ENCODE measurements at places on chromosomes 6 and 20. TPM values are rescaled to one million over a fixed set of nuclear protein-coding genes. Genes with fewer than 3 reads are reported as not detected.

- H3K4me1 ChIP-seq: no peaks in the 10 kb centered on the region
- peaks cover 42% of the 10 kb centered on the region for H3K27me3 ChIP-seq
- H3K4me3 ChIP-seq: no peak overlapping the region
- H3K27ac ChIP-seq: no peak overlapping the region
Measured at GRCh38 chr6:109977791-109978173, 329 bp upstream of the GPR6 start.

- no peaks in the 10 kb centered on the region for H3K36me3 ChIP-seq
- peak; percentile 25 for DNase-seq
- H3K4me3 ChIP-seq: no peak overlapping the region
- no peaks in the 10 kb centered on the region for H3K4me1 ChIP-seq
- peaks cover 5% of the 10 kb centered on the region for H3K27me3 ChIP-seq
Measured at GRCh38 chr6:46098678-46099077, 31.1 kb upstream of the ENPP4 start.

GRCh38 chr6:113968472-113968871 lies 2.5 kb downstream of the HDAC2 start:
- H3K36me3 ChIP-seq: no peaks in the 10 kb centered on the region
- peak overlapping the region; percentile 92 for H3K4me3 ChIP-seq
- H3K4me1 ChIP-seq: peaks cover 41% of the 10 kb centered on the region
- DNase-seq: no peak
- H3K27ac ChIP-seq: no peak overlapping the region

SMOC2 gene
- not detected for total RNA-seq

SLC4A11 gene
- total RNA-seq: 5.7 TPM

DNA sequence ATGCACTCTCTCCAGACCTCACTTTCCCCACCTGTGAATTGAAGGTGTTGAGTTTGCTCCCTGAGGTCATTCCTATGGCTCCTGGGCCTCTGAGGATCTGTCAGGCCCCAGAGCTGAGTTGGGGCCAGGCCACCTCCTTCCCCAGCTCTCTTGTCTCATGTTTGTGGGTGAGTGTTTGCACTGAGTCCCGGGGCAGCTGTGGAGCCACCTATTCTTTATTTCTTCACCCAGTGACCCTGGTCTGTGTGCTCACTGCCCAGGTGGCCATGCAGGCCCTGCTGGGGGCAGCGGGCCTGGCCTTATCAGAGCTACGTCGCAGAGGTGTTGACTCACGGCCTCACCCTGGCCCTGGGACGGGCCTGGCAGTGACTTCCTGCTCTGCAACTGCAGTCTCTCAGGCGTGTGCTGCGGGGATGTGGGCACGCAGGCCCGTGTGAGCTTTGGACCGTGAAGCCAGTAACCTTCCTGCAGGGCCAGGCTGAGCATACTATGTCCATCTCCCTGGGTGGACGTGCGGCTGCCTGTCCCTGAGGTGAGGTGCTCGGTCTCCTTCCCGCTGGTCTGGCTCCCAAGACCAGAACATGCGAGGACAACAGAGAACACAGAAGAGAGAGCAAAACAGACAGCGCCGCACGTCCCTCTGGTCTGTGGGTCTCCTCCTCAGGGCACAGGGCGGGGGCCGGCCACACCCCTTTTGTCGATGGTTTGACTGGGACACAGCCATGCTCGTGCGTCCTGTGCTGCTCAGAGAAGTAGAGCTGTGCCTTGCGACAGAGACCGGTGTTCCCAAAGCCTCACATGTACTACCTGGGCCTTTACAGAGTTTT lies 12.1 kb downstream of the TMEM181 start:
- peaks cover 22% of the 10 kb centered on the region for H3K36me3 ChIP-seq
- H3K27ac ChIP-seq: peak overlapping the region; percentile 44
- no peaks in the 10 kb centered on the region for H3K27me3 ChIP-seq
- no peak overlapping the region for H3K4me3 ChIP-seq
- H3K4me1 ChIP-seq: peaks cover 20% of the 10 kb centered on the region
- no peak for DNase-seq

Measured in MCF 10A (cell line).